ENCODE measurements at places on chromosomes 12 and 14.

DNA sequence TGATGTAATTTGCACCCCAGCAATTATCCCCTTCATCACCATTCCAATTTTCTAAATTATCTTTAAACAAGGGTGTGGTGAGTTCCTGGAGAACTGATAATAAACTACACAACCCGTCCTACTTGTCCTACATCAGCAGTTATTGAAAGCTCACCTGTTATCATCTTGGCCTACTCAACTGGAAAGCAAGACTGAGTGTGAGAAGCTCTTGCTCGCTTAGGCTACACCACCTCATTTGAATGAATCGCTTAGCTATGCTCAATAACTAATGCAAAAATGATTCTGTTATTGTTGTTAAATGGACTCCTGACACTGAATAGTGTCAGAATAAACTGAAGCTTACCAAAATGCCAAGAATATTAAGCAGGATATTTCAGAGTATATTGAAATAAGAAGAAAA is 115.4 kb upstream of the BTG1 start:
- no peak overlapping the region for H3K27ac ChIP-seq
- no peaks in the 10 kb centered on the region for H3K36me3 ChIP-seq
- DNase-seq, result no peak
- H3K4me1 ChIP-seq, result peaks cover 12% of the 10 kb centered on the region

GRCh38 chr12:68614105-68614679 is 3.5 kb downstream of the RAP1B start:
- peaks cover 46% of the 10 kb centered on the region for H3K36me3 ChIP-seq
- no peak for DNase-seq
- peak overlapping the region; percentile 21 for H3K4me3 ChIP-seq
- H3K27me3 ChIP-seq, result no peaks in the 10 kb centered on the region
- H3K4me1 ChIP-seq, result peaks cover 46% of the 10 kb centered on the region

- no peaks in the 10 kb centered on the region for H3K27me3 ChIP-seq
- H3K27ac ChIP-seq, result no peak overlapping the region
- no peak overlapping the region for H3K4me3 ChIP-seq
- peaks cover 5% of the 10 kb centered on the region for H3K4me1 ChIP-seq
- no peaks in the 10 kb centered on the region for H3K36me3 ChIP-seq
Observed at GRCh38 chr14:34685819-34686428, 28.5 kb downstream of the CFL2 start.

DNA sequence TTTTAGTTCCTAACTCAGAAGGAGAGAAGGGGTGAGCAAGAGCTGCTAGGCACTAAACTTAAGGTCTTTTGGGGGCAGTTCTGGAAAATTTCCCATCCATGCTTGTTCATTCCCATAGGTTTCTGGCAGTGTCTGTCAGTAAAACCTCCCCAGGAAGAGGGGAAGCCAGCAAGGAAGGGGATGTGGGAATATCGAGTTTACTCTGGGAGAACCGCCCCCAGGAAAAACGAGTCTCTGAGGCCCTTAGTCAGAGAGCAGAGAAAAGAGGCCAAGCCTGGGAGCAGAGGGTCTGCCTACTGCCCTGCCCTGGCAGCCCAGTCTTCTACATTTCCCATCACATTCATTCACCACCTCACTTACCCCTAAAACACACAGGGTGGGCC is 55.9 kb downstream of the TMCC3 start:
- no peak overlapping the region for H3K4me3 ChIP-seq
- DNase-seq, result no peak
- peaks cover 63% of the 10 kb centered on the region for H3K4me1 ChIP-seq
- peak overlapping the region; percentile 93 for H3K27ac ChIP-seq
- peaks cover 38% of the 10 kb centered on the region for H3K36me3 ChIP-seq

DNA sequence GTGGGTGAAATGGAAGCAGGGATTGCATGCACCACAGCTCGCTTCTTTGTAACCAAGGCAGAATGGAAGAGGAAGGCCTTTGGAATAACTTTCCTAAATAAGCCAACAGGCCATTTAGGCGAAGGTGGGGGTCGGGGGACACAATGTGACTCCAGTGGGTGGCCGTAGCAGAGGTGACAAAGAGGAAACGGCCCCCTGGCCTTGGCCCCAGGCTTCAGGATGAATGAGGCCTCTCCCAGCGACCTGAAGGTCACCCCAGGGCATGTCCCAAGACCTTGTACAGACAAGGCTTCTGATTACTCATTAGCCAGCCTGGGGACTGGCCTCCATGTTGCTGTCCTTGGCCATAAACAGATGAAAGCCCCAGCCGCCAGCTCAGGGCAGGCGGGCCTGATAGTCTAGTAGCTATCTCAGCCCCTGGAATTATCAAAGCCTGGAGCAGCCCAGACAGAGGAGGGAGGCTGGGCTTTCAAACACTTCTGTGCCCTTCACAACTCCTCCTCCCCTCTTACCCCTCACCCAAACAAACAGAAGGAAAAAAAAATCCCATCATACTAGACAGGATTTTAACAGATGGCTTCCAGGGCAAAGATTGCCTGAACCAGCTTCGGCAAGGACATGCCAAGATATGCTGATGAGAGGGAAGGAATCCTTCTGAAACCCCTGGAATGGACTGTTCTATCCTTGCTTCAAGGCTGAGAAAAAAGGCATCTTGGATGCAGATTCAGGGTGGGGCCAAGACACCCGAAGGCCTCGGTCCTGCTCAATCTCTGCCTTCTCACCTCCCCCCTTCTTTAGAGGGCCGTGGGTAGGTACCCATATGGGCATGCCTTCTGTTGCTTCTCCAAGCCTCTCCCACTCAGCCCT is 142.3 kb upstream of the PARP11 start:
- H3K27ac ChIP-seq, result peak overlapping the region; percentile 54
- peaks cover 74% of the 10 kb centered on the region for H3K4me1 ChIP-seq
- no peak for DNase-seq
- H3K4me3 ChIP-seq, result peak overlapping the region; percentile 21
- H3K36me3 ChIP-seq, result no peaks in the 10 kb centered on the region

DNA sequence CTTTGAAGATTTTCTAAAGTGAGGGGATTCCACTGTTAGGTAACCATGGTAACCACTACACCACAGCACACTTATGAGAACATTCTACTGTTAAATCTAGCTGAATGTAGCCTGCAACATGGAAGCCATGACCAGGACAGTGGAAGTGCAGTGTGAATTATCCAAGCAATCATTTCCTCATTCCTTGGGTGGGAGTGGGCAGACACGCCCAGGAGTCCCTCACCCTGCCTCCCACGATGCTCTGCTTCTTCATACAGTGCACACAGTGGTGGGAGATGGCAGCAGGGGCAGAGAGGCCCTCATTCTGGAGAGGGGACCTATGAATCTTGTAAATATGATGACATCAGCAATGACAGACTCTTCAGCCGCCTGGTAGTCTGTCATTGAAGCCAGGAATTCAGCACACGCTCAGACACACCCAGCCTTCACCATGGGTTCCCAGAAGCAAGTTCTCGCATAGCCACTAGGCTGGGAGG is 70.1 kb upstream of the HOXC13 start:
- H3K27me3 ChIP-seq, result peaks cover 45% of the 10 kb centered on the region
- no peak overlapping the region for H3K4me3 ChIP-seq
- H3K36me3 ChIP-seq, result no peaks in the 10 kb centered on the region
- H3K4me1 ChIP-seq, result peaks cover 19% of the 10 kb centered on the region

DNA sequence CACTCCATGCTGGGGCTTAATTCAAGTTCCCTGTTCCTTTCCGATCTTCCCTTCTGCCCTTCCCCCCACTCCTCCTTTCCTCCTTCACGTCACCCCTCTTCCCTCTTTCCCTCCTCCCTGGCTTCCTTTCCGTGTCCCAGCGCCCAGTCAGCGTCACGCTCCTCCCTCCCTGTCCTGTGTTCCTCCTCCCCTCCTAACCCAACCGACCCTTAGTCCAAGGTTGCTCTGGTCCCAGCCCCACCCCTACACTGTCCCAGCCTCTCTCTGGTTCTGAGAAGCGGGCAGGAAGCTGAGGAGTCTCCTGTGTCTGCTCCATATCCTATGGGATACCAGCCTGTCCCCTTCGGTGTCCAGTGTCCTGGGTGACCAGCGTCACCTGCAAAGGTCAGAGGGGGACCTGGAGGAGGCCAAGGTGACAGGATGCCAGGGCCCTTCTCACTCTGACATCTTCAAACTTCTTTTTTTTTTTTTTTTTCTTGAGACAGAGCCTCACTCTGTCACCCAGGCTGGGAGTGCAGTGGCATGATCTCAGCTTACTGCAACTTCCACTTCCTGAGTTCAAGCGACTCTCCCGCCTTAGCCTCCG is 56.2 kb upstream of the TSPAN9 start:
- no peak for DNase-seq
- H3K4me3 ChIP-seq, result no peak overlapping the region
- H3K27me3 ChIP-seq, result peaks cover 5% of the 10 kb centered on the region
- peaks cover 49% of the 10 kb centered on the region for H3K36me3 ChIP-seq
- peaks cover 30% of the 10 kb centered on the region for H3K4me1 ChIP-seq
- H3K27ac ChIP-seq, result peak overlapping the region; percentile 78

- no peak overlapping the region for H3K4me3 ChIP-seq
- no peak overlapping the region for H3K27ac ChIP-seq
- no peaks in the 10 kb centered on the region for H3K36me3 ChIP-seq
- no peak for DNase-seq
- H3K4me1 ChIP-seq, result no peaks in the 10 kb centered on the region
- H3K27me3 ChIP-seq, result no peaks in the 10 kb centered on the region
Observed at GRCh38 chr12:40946612-40947194, 241.4 kb upstream of the PDZRN4 start.

DNA sequence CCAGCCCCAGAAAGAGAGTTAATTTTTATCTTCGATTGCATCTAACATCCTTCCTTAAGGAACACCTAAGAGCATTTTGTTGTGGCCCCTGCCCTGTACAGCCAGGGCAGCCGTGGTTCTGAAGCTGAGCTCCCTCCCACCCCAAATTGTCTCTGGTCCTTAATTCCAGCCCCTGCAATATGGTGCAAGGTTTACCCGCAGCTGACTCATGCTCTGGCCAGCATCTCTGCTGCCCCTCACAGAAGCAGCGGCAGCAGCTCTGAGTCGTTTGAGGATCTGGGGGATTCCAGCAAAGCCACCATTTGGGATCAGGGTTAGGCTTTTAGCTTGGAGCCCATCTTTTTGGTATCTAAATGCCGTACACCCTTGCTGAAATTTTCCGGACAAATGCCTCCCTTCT is 3.3 kb downstream of the DLK1 start:
- peak overlapping the region; percentile 36 for H3K4me3 ChIP-seq
- peaks cover 50% of the 10 kb centered on the region for H3K27me3 ChIP-seq
- peaks cover 65% of the 10 kb centered on the region for H3K4me1 ChIP-seq
- no peak for DNase-seq
- peaks cover 6% of the 10 kb centered on the region for H3K36me3 ChIP-seq
- H3K27ac ChIP-seq, result no peak overlapping the region

DNA sequence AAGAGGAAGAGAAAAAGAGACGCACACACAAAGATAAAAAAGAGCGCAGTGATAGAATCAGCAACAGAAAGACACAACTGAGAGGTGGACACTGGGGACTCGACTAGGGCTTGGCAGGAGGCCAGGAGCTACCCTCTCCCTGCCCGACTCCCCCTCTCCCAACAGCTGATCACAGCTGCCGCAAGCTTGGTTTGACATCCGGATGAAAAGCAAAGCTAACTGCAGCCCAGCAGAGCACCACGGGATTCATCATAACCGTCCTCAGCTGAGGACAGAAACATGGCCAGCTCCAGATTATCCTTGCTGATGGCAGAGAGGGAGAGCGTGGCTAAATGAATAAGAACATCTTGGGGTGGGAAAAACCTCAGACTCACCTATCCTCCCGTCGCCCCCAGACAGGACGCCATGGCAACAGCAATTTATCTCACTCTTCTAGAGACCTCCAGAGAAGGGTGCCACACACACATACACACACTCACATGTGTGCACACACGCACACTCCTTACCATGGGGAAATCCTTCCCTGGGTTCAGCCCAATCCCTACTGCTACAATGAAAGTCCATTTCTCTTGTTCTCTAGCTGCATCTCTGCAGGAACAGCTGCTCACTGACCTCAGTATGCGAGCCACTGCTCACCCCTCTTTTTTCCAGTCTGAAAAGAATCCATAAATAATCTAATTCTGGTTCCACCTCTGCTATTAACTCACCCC is 135.3 kb downstream of the NTF3 start:
- peak overlapping the region; percentile 14 for H3K27ac ChIP-seq
- peaks cover 55% of the 10 kb centered on the region for H3K4me1 ChIP-seq

DNA sequence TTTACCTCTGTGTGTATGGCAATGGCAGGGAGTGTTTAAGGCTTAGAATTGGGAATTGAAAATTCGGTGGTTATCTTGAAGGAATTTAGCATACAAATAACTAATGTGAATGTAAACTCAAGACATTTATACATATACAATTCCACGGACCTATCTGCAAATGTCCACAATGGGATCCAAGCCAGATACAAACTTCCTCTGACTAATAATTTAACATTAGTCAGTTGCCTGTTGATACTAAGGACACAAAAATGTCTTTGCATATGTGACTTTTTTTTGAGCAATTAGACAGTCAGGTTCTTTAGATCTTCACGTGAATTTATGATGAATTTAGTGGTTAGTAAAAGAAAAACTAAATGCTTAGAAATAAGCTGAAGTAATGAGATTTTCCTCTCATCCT is 40.5 kb downstream of the ESR2 start:
- H3K27ac ChIP-seq, result no peak overlapping the region
- no peaks in the 10 kb centered on the region for H3K27me3 ChIP-seq
- H3K4me1 ChIP-seq, result peaks cover 4% of the 10 kb centered on the region
- no peaks in the 10 kb centered on the region for H3K36me3 ChIP-seq
- H3K4me3 ChIP-seq, result no peak overlapping the region
- no peak for DNase-seq

- peaks cover 12% of the 10 kb centered on the region for H3K27me3 ChIP-seq
- no peak for DNase-seq
- H3K36me3 ChIP-seq, result peaks cover 5% of the 10 kb centered on the region
- H3K4me1 ChIP-seq, result peaks cover 64% of the 10 kb centered on the region
Observed at GRCh38 chr12:230925-231671, 17.1 kb upstream of the SLC6A12 start.

GRCh38 chr14:61719344-61720293 is 24.3 kb downstream of the HIF1A start:
- H3K27me3 ChIP-seq, result no peaks in the 10 kb centered on the region
- H3K27ac ChIP-seq, result peak overlapping the region; percentile 39
- H3K36me3 ChIP-seq, result peaks cover 35% of the 10 kb centered on the region
- H3K4me1 ChIP-seq, result peaks cover 21% of the 10 kb centered on the region
- H3K4me3 ChIP-seq, result no peak overlapping the region

GRCh38 chr12:9606247-9606646 is 1.5 kb downstream of the KLRB1 start:
- H3K4me1 ChIP-seq, result no peaks in the 10 kb centered on the region
- H3K27ac ChIP-seq, result no peak overlapping the region
- peaks cover 18% of the 10 kb centered on the region for H3K36me3 ChIP-seq
- H3K4me3 ChIP-seq, result no peak overlapping the region
- H3K27me3 ChIP-seq, result peaks cover 5% of the 10 kb centered on the region
- no peak for DNase-seq

DNA sequence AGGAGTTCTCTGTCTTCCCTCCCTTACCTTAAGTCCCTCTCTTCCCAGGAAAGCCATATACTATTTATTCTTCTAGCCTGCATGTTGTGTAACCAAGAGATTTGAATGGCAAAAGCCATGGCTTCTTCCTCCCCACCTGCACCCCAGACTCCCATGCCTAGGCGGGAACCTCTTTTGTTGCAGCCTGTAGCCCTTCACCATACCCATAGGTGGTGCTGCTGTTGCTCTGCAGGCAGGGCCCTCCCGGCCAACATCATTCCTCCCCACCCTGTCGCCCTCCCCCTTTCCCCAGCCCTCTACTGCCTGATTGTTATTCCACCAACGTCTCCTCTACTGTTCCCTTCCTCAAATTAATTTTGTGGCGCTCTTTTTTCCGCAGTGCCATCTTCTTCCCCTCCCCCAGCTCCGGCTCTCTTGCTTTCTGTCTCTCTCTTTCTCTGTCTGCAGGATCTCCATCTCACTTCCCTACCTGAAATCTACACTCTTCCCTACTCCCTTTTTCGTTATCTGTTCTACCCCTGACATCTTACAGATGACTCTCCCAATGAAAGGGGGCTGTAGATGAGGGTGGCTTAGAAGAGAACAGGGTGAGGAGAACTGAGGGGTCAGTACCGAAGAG is 13.8 kb downstream of the NGDN start:
- H3K4me1 ChIP-seq, result peaks cover 37% of the 10 kb centered on the region
- peak overlapping the region; percentile 80 for H3K27ac ChIP-seq
- H3K4me3 ChIP-seq, result peak overlapping the region; percentile 67
- peaks cover 3% of the 10 kb centered on the region for H3K27me3 ChIP-seq
